ENCODE measurements at places on chromosomes 1 and 21. TPM values are rescaled to one million over a fixed set of nuclear protein-coding genes. Genes with fewer than 3 reads are reported as not detected.

AXDND1 gene
- 0.46 TPM for polyA plus RNA-seq

OR6N1 gene
- not detected for polyA plus RNA-seq

DNA sequence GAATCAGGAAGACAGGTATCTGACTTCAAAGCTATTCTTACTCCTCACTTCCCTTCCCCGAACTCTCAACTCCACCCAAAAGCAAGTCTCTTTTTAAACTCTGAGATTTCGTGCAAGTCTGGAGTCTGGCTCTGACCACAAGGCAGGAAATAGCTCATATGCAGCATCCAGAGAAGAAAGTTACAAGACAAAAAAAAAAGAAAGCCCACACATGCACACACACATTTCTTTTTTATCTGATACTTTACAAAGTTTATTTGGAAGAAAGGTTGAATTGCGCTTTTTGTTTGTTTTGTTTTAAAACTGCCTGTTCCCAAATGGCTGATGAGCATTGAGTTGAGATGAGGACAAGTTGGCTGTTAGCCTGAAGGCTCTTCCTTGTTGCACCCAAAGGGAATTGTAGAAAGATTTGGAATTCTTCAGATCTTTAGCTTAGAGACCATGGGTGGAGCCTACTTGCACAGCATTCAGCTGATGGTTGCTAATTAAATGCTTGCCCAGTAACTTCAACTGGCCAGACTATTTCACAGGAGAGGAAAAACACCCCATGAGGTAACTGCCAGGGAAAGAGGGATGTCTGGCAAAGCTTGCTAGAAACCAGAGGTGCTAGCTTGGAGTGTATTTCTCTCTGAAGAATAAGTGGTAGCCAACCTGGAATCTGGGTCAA, 490.3 kb downstream of the TTLL7 start:
- DNase-seq = no peak

DNA sequence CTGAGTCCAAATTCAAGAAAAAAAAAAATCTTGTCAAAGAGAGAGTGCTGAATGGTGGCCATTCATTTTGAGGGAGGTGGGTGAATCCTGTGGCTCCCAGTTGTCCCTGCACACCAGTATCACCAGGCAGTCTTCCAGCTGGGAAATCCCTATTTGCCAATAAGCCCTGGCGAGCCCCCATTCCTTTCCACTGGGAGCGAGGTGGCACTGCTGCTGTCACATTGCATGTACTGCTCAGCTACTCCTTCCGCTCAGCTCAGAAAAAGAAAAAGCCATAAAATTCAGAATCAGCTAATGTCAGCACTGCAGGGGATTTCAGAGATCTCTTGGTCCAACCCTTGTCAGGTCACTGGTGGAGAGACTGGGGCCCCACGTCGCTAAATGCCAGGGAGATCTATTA, 298.5 kb downstream of the OMA1 start:
- DNase-seq = no peak

Measured in HepG2 (cell line).